Fibroblast of the aortic adventitia (primary cell): ENCODE measurements at places on chromosomes 1 and 21. TPM values are rescaled to one million over a fixed set of nuclear protein-coding genes. Genes with fewer than 3 reads are reported as not detected.

DNA sequence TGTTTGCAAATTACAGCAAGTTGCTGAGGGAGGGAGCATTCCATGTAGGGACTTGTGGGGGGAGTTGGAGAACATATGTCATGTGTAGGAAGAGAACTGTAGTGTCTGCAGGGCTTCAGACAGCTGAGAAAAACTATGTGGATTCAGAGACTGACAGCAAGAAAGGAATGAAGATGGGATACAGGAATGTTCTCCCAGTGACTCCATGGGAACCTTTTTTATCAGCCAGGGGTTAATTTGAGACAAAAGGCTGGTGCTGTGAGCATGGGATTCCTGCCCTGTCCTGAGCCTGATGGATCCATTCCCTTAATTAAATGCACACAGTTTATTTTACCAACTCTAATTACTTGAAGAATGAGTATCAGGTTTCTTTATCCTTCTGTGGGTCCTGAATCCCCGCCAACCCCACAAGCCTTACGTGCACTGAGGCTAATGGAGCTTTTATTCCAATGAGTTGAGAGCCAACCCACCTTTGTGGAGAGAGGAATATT lies 26.5 kb upstream of the PLXNA2 start:
- DNase-seq = no peak

DNA sequence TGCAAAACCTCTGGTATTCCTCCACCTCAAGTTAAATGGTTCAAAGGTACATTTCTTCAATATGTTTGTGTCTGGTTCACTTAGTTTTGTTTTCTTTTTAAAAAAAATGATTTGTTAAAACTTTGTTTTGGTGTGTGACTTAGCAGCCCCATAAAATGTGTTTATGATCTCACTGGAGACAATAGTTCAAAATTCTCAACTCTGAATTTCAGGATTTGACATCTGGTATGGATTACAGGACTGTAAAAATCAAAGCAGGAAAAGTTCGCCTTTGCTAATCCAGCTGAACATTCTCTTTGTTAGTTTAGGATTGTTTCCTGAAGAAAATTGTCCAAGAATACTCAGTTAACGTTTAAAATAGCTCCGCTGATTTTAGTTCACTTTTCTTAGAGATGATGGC lies 231.7 kb downstream of the HMCN1 start:
- peak; percentile 65 for DNase-seq

DNA sequence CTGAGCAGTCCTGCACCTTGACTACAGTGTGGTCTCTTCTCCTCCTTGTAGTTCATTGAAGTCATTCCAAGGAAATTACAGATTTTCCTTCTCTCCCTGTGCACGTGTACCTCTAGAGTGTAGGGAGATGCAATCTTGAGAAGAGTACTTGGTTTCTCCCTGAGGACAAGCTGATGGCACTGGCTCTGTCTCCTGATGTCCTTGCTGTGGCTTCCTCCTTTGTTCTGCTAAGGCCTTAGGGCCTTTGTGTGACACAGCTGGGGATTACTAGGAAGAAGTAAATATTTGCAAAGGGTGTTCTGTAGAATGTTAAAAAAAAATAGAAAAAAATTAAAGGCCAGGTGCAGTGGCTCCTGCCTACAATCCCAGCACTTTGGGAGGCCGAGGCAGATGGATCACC lies 66.2 kb upstream of the APOBEC4 start:
- DNase-seq = no peak

GRCh38 chr1:25744140-25744581 lies 55.8 kb upstream of the SELENON start:
- DNase-seq = peak; percentile 88

DNA sequence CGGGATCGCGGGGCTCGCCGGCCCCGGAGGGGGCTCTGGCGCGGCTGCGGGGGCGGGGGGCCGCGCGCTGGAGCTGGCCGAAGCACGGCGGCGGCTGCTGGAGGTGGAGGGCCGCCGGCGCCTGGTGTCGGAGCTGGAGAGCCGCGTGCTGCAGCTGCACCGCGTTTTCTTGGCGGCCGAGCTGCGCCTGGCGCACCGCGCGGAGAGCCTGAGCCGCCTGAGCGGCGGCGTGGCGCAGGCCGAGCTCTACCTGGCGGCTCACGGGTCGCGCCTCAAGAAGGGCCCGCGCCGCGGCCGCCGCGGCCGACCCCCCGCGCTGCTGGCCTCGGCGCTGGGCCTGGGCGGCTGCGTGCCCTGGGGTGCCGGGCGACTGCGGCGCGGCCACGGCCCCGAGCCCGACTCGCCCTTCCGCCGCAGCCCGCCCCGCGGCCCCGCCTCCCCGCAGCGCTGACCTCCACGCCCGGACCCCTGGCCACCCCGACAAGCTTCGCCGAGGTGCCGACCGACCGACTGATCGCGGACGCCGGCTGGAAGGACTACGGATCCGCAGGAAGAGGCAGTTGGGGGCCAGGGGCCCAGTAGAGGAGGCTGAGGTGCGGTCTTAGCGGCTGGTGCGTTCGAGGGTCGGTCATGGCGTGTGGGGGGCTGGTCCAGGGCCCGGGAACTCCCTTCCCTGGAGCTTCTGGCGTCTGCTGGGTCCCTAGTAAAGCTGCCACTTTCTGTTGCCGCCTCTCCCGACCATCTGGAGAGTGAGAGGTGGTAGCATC lies 711 bp downstream of the TRNP1 start:
- DNase-seq = no peak

GRCh38 chr1:68495532-68495931 lies 1.4 kb downstream of the DEPDC1 start:
- DNase-seq = no peak

- DNase-seq = peak; percentile 53
These were observed 78.6 kb downstream of the KCNN3 start for GRCh38 chr1:154791292-154792166.

GRCh38 chr1:42734201-42735035 lies 5.6 kb downstream of the CLDN19 start:
- DNase-seq = no peak

- DNase-seq = no peak
These were observed 1.2 kb upstream of the HPCAL4 start for GRCh38 chr1:39692152-39693074.

DNA sequence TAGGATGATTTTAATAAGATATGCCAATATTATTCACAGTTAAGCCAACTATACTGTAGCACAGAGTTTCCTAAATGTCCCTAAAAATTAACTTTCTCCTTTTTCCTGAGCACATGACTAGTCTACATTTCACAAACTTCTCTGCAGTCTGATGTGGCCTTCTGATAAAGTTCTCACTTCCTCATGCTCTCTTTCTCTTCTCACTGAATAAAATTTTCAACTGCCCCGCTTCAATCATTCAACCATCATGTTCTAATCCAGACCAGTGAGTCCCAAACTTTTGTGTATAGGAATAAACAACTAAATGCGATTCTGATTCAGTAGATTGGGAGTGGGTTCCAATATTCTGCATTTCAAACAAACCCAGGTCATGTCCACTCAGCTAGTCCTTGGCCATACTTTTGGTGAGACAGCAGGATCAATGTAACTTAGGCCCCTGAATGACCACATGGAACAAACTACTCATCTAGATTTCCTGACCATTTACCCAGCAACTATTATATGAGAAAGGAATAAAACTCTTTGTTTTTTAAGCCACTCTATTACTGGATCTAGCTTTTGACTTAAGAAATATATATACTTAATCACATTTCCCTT lies 20.1 kb downstream of the TUT4 start:
- no peak for DNase-seq

- DNase-seq = no peak
These were observed 28.5 kb upstream of the UMODL1 start for GRCh38 chr21:42042651-42043050.

DNA sequence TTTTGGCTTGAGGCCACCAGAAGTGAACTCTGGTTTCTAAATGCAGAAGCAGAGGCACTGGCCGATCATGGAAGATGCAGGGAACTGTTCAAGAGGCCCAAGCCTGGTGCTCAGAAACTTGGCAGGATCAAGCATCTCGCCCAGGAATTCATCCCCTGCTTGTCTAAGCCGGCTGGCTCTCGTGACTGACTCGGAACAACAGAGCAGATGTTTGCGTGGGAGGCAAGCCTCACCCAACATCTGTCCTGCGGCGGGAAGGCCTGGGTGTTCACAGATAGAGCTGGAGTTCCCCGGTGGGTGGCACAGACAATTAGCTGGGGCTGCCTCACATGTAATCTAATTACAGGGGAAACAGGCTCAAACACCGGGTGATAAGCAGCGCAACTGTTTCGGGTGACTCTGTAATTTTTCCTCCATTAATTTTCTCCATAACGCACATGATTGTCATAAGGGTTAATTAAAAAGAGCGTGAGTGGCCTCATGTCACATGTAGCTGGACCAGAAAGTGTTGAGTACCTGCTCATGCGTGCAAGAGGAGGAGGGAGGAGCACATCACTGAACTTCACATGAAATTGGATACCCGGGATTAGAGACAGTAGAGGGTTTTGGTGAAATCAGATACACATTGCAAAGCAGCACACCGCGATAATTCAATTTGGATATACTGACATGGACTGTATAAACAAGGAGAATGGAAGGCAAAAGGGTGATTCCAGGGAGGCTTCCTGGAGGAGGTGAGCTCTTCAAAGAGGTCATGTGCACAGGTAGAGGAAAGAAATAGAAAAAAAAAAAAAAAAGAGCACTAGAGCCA lies 180.0 kb downstream of the ETS2 start:
- peak; percentile 100 for DNase-seq

- DNase-seq = peak; percentile 78
These were observed at the start of gene ATP8B2 for GRCh38 chr1:154324669-154325582. TSS of gene ATP8B2 (plus strand) at chr1:154325525. CDS start at chr1:154328142, 2,617 bp downstream.

DNA sequence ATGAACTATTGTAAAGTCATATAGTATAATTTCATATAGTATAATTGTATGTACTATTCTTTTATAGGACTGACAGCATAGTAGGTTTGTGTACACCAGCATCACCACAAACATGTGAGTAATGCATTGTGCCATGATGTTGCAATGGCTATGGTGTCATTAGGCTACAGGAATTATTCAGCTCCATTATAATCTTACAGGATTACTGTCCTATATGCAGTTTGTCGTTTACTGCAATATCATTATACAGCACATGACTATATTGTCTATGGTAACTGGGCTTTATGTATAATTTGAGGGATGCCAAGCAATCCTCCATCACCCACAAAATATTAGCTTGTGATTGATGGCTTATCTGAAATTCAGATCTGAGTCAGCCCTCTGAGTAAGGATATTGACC lies 54.2 kb upstream of the PBX1 start:
- no peak for DNase-seq

- DNase-seq = no peak
These were observed 741 bp downstream of the DUSP10 start for GRCh38 chr1:221740993-221741702.

DNA sequence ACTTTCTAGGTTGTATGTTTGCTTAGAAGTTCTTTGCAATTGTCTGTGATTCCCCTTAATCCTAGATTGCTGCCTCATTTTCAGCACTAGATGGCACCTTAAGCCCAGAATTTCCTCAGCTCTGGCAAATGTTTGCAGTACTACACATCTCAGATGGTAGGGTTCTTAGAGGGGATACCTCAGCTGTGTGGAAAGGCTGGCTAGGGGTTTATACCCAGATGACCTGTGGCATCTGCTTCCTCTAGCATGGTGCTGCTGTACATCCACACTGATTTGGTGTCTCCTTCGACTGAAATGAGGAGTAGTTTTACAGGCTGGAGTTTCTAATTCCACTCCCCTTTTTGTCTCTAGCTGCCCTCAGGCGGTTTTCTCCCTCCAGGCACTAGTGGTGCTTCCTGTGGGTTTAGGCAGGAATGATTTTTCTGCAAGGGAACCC lies 23.5 kb downstream of the ASB17 start:
- peak; percentile 45 for DNase-seq

GRCh38 chr1:227761621-227762230 lies 26.5 kb downstream of the SNAP47 start:
- DNase-seq = no peak

Gene AMIGO1
- 0.54 and 2.5 TPM in 2 replicates for total RNA-seq

Gene PTGFR
- 34.3 and 77.5 TPM in 2 replicates for total RNA-seq

Gene HRNR
- not detected in 2 replicates for total RNA-seq

Gene UBAP2L
- 115 and 121 TPM in 2 replicates for total RNA-seq

Gene TMEM269
- 0.09 TPM in 1 of 2 replicates, not detected in the other for total RNA-seq

Gene CD84
- not detected in 2 replicates for total RNA-seq

Gene FCRL6
- total RNA-seq = not detected in 2 replicates

Gene CRYZ
- 31.4 and 51.3 TPM in 2 replicates for total RNA-seq

Gene NUDT4B
- total RNA-seq = 72.0 and 77.5 TPM in 2 replicates
